Prostate gland (tissue), 2 donors: ENCODE measurements at places on chromosomes 13 and 19. TPM values are rescaled to one million over a fixed set of nuclear protein-coding genes. Genes with fewer than 3 reads are reported as not detected.

The TNFSF13B gene
- total RNA-seq: 9.1 TPM

The RASIP1 gene
- total RNA-seq: 16.2 TPM

DNA sequence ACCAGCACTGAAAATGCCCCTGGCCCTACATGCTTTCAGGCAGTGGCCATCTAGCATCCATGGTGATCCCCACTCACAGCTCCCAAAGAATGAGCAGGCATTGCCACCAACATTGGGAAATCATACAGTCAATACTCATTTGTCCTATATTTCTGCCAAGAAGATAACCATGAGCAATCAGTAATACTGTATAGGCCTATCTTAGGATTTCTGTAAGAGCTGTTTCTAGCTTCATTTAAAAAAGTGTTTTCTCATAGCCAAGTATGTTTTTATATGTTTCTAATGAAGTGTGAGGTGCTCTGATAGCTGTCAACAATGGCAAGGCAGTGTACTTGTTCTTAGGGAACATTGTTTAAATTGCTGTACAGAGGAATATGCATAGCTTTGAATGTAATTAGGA, 428.7 kb downstream of the FGF9 start:
- no peak for DNase-seq

DNA sequence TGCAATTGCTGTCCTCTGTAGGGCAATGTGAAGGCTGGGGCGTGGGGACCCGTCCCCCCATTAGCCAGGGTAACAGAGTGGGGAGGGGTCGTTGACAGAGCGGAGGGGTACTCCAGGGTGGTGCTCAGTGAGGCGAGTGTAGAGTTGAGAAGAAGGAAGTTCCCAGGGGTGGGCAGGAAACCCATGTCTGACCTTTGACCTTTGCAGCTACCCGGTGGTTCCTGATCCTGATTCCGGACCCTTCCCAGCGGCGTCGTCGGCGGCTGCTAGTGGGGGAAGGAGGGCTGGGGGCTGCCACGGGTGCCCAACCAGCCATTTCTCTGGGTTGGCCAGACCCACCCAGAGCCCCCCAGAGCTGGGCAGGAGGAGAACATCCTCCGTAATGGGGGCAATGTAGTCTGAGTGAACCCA, 2.1 kb upstream of the PLVAP start:
- no peak for DNase-seq

DNA sequence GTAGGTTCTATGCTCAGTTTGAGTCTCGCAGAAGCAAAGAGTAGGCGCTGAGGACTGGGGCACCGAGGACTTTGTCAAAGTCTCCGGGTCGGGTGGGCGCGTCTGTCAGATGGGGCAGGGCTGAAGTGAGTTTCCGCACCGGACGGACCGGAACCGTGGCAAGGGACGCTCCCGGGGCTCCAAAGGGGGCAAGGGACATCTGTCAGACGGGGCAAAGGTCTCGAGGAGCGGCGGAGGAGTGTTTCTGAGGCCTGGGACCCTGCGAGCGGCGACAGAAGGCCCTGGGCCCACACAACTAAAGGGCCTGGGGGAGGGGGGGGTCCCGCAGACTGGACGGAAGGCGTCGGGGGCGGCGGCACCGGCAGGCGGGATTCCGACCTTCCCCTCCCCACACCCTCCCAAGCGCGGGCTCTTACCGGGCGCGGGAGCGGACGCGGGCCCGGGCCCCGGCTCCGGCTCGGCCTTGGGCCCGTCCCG, 13.3 kb upstream of the AKAP8L start:
- DNase-seq: no peak

- no peak for DNase-seq
Observed at GRCh38 chr19:424546-424945, 15.6 kb upstream of the C2CD4C start.

GRCh38 chr13:38914070-38914469, 76.6 kb downstream of the STOML3 start:
- DNase-seq: no peak

DNA sequence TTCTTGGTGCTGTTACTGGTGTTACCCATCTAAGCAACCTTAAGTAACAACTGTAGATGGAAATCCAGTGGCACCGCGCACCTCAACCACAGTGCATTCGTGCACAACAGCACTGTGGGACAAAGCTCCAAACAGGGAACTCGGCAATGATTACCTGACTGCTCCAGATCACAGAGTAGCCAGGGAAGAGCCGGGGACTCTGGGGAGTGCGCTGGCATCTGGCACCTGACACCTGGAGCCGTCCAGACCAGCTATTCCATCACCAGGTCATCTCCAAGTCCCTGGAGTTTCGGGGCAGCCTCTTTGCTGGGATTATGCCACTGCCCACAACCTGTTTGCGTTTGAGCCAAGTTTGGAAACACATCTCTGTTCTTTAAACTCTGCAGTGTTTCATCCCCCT, 62.0 kb downstream of the COL4A1 start:
- no peak for DNase-seq

The NAPSA gene
- total RNA-seq: 0.85 TPM

DNA sequence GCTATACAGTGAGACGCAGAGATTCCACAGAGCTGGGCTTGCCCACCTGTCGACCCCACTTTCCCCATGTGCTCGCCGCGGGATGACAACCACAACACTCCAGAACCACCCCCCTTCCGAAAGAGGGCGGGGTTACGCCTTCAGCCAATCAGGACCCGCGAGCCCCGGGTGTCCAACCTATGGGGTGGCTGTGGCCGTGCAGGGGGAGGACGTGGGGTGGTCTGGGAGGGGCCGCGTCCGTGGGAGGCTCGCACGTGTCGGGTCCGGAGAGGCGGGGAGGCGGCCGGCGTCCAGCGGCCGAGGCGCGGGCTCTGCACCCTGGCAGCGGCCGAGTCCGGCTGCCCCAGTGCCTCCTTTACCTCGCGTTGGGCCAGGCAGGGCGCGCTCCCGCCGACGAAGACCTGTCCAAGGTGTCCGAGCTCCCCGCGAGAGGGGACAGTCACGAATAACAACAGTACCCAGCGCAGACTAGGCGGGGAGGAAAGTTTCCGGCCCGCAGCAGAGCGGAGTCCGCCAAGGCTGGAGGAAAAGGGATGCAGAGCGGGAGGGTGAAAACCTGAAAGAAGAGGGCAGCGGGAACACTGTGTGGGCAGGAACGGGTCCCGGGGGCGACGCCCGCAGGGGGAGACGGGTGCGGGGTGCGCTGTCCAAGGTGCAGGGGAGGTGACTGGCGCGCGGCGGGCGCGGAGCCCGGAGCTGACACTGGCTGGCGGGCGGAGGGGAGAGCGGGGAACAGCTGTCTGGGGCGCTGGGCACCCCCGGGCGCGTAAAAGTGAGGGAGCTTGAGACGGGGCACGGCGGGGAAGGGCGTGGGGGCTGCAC, 911 bp downstream of the ENOX1 start:
- peak; percentile 85 for DNase-seq

- no peak for DNase-seq
Observed at GRCh38 chr13:40409278-40409677, 257.2 kb downstream of the FOXO1 start.

The GGN gene
- 0.27 TPM for total RNA-seq

DNA sequence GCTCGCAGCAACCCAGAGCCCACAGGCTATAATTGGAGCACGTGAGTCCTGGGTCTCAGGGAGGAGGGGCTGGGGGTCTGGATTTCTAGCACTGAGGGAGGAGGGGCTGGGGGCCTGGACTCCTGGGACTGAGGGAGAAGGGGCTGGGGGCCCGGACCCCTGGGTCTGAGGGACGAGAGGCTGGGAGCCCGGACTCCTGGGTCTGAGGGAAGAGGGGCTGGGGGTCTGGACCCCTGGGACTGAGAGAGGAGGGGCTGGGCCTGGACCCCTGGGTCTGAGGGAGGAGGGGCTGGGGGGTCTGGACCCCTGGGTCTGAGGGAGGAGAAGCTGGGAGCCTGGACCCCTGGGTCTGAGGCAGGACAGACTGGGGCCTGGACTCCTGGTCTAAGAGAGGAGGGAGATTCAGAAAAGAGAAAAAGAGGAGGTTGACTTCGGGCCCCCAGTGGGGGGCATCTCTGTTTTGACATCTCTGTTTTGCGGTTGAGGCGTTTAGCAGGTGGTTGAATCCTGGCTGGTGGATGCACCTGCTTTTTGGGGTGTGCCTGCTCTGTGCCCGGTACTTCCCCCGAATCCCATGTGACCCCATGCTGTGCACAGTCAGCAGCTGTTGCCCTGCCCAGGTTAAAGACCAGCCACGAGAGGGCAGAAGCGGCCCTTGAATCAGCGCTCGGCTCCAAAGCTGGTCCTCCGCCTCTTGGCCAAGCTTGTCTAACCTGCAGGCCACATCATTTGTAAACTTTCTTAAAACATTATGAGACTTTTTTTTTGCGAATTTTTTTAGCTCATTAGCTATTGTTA, 10.5 kb downstream of the PVR start:
- peak; percentile 58 for DNase-seq

The KASH5 gene
- 13.1 TPM for total RNA-seq

The SIGLEC5 gene
- total RNA-seq: not detected

GRCh38 chr13:102724923-102725322, 30.1 kb upstream of the METTL21C start:
- DNase-seq: no peak

DNA sequence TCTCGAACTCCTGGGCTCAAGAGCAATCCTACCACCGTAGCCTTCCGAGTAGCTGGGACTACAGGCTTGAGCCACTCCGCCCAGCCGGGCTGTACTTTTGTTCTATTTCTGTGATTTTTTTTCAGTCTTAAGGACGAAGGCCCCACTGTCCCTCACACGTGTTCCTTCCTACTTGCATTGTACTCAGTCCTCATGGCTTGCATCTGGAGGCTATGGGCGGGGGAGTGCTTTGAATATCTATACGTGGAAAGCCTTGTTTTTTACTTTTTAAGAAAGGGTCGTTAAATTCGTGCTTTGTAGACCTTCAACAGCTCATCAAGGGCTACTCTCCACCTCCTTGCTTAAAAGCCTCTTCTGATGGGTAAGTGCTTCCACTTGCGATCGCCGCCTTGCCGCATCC, 36.8 kb downstream of the NLRP12 start:
- no peak for DNase-seq

The LILRA2 gene
- 2.5 TPM for total RNA-seq
